G401 (cell line): ENCODE measurements at places on chromosomes 5 and 9. TPM values are rescaled to one million over a fixed set of nuclear protein-coding genes. Genes with fewer than 3 reads are reported as not detected.

DNA sequence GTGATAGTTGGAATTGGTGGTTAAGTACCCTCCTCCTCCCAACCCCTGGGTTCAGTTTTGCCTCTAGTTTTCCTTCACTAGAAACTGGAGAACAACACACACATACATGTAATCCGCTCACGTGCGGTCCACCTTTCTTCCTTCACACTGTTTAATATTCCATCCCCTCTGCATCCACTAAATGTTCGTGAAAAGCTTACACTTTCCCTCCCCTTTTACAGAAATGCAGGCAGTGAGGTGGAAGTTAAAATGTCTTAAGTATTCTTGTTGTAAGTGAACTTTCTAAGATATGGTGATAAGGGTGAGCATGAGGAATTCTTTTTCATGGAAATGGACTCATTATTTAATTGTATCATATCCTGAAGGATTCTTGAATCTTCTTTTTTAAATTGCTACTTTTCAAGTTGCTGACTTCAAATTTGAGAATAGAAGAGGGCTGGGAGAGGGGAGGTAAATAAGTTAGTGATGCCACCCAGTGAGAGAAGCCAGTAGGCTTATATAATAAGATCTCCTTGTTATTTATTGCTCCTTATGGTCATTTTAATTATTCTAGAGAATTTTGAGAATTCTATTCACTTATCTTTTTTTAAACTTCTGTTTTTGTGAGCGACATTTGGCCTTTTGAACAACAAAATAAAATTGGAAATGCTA lies 90.2 kb downstream of the TLE4 start:
- DNase-seq, result no peak

- no peak for DNase-seq
Observed at GRCh38 chr5:143738417-143739401, 73.3 kb upstream of the HMHB1 start.

GRCh38 chr9:31114346-31114745 lies 1270.1 kb upstream of the ACO1 start:
- no peak for DNase-seq

DNA sequence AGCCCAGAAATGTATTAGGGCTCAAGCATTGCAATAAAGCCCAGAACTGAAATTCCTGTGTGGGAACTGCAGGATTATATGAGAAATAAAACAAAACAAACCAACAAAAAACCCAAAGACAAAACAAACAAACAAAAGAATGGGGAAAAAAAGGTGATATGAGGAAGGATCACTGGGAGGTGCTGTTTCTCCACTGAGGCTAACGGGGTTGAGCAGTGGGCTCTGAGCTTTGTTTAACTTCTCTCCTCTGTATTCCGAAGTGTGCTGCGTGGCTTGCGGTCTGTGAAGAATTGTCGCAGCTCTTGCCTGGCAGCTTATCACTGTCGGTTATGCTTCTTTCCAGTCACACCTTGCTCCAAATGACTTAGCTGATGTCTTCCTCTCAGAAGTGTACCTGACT lies 106.3 kb downstream of the TENT4A start:
- DNase-seq, result no peak

DNA sequence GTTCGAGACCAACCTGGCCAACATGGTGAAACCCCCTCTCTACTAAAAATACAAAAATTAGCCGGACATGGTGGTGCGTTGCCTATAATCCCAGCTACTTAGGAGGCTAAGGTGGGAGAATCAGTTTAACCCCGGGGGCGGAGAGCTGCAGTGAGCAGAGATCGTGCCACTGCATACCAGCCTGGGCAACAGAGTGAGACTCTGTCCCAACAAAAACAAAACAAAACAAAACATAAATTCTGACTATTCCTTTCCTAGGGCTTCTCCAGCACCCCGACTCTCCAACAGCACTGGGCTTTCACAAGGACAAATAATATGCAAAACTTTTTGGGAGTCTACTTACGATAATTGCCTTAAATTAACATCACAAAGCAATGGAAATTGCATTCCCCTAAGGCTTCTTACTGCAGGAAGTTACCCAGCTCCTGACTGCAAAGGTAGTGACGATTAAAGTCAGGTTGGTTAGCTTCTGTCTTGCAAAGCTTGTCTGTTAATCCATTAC lies 15.9 kb upstream of the CDKN2AIPNL start:
- DNase-seq, result no peak

DNA sequence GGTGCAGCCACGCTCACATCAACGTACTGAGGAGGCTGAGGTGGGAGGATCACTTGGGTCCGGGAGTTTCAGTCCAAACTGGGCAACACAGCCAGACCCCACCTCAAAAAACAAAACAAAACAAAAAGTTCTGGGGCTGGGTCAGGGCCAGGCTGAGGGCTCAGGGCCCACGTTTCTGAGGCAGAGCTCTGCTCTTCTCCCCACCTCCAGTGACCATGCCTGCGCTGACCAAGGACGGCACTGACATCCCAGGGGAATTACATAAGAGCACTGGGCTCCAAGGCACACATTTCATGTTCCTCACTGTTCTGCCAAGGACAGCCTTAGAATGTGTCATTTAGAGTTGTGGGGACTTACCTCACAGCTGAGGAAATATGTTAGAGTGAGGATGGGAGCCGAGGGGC lies 40.4 kb upstream of the TESK1 start:
- no peak for DNase-seq

- no peak for DNase-seq
Observed at GRCh38 chr5:67494186-67494855, 297.7 kb upstream of the CD180 start.

DNA sequence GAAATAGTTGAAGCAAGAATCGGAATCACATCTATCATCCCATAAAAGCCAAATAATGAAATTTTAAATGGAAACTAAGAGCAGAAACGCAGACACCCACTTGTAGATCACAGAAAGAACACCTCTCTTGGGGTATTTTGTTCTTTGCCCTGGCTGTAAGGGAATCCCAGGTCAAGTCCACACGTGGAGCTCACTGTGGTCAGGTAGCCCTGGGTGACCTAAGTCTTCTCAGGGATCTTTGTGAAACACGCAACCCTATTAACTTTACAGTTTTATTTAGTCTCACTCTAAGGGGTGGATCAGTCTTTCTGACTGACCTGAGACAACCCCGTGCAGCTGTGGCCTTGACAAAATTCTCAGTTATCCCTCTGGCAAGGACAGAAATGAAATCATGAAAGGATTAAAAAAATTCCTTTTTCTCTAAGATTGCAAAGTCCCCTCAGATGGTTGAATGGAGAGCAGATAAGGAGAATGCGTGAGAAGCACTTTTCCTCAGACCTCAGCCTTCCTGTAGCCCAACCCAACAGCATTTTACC lies 111.6 kb downstream of the NREP start:
- no peak for DNase-seq

DNA sequence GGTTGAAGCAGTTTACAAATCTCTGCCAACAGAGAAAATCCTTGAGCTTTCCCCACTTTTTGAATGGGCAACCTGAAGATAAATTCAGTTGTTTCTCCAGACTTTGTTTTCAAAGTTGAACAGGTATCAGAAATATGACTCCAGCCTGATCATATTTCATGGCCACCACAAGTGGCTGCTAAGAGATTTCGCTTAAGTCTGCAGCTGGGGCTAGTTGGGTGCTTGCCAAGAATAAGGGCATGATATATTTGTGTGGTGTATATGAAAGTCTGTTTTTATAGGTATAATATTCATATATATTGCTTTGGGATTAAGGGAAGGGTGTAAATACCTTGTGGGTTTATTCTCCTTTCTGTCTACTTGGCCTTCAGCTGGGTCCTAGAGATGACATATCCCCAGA lies 168.4 kb upstream of the GDNF start:
- no peak for DNase-seq

DNA sequence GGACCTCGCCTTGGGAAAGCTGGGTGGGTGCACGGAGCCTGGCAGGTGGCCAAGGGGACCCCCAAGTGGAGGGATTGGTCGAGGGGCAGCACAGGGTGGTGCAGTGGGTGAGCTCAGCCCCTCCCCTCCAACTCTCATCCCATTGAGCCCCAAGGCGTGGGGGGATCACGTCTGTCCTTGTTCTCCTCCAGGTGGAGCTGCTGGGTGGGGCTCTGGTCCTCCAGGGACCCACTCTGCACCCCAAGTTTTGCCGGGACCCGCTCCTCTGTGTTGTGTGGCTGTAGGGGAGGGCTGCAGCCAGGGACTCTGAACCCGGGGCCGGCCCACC lies 3.6 kb upstream of the FUT7 start:
- DNase-seq, result no peak

DNA sequence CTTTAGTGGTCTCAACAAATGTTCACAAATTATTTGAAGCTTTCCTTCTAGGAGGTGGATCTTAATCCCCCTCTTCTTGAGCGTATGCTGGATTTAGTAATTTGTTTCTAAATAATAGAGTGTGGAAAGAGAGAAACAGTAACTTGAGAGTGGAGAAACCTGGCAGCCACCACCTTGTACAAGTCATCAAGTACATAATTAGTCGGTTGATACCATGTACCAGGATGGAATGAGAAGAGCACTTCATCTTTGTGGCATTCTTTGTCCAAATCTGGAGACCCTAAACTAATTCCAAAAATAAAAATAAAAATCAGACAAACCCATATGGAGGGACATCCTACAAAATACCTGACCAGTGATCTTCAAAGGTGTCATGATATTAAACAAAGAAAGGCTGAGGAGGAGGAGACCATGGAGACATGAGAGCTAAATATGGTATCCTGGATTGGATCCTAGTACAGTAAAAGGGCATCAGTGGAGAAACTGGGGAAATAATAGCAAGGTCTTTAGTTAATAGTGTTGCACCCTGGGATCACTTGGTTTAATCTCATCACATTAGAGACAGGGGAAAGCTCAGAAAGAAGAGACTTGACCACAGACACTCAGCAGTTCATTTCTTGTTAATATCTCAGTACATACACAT lies 147.9 kb downstream of the ASTN2 start:
- DNase-seq, result no peak

GRCh38 chr5:73388306-73388684 lies 60.3 kb downstream of the FOXD1 start:
- no peak for DNase-seq

DNA sequence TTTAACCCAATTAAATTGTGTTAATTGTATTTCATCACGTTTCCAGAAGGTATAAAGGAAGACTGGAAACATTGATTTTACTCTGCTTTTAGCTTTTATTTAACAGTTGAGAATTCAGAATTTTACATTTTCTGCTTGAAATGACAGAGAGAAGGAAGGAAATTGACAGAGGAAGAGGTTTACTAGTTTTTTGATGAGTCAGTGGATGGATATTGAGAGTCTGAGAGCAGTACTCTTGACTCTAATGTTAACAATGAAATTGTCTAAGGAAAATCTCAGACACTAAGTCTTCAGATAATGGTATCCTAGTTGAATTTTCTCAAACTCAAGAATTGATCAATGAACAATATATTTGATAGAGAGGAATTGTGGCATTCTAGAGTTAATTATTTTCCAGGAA lies 60.6 kb downstream of the IPO11 start:
- no peak for DNase-seq

GRCh38 chr5:82072138-82072537 lies 100.3 kb downstream of the ATG10 start:
- no peak for DNase-seq

- no peak for DNase-seq
Observed at GRCh38 chr5:94467954-94468930, 150.2 kb downstream of the KIAA0825 start.

DNA sequence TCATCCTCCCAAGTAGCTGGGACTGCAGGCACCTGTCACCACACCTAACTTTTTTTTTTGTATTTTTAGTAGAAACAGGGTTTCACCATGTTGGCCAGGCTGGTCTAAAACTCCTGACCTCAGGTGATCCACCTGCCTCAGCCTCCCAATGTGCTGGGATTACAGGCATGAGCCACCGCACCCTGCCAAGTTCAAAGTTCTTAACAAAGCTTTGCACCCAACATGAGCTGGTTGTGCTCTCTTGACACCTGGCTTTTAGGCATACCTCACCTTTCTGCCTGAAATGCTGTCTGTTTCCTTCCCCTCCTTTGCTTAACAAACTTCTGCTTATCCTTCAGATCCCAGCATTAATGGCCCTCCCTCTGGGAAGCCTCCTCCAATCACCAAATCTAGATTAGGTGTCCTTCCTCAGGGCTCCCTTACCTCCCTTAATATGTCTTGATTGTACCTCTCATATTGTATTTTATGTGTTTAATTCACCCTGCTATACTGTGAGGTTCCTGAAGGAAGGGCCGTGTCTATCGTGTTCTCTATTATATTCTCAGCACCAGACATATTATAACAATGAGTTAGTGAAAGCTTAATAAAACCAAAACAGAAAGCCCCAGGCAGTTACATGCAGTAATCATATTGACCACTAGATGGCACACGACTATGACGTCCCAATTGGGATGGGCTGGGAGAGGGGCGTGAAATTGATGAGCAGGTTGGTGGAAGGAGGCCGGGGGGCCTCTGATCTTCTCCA lies 62.9 kb upstream of the PPARGC1B start:
- no peak for DNase-seq

- DNase-seq, result no peak
Observed at GRCh38 chr9:115133649-115134048, 15.7 kb upstream of the TNC start.

- DNase-seq, result no peak
Observed at GRCh38 chr9:91677822-91678436, 254.3 kb upstream of the NFIL3 start.

DNA sequence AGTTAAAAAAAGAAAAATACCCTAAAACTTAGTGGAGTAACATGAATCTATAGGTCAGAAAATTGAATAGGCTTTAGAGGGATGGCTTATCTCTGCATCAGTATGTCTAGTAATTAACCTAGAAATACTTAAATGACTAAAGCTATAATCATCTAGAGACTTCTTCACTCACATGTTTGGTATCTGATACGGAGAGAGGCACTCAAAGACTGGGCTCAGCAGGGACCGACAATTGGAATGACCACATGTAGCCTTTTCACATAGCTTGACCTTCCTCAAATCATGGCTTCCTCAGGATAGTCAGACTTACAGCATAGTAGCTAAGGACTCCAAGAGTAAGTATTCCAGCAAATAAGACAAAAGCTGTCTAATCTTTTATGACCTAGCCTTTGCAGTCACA lies 105.3 kb upstream of the RORB start:
- no peak for DNase-seq

DNA sequence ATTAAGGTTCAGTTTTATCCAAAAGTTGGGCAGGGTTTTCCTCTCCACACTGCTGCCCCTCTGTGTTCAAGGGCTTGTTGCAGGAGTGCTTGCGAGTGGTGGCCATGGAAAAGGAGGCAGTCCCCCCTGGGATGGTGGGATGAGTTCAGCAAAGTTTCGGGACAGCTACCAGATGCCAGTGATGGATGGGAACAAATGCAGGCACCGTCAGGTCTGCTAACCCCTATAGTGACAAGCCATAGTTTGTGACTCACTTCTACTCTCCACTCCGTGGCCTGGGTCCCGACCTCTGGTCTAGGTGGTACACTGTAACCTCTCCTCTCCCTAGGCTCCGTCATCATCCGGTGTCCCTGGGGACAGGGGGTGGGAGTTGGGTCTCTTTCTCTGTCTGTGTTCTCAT lies 3.8 kb upstream of the RNF14 start:
- no peak for DNase-seq

FOXD4L4 gene
- 0.12 TPM in 1 of 2 replicates, not detected in the other for total RNA-seq

SPINK7 gene
- total RNA-seq, result not detected in 2 replicates

PNPLA7 gene
- total RNA-seq, result not detected in 2 replicates

PCDHB5 gene
- total RNA-seq, result not detected in 2 replicates
